ENCODE measurements at places on chromosomes 7 and 10.
A peak's percentile ranks its signal among the peaks of the same experiment; 100 is the strongest.

- DNase-seq, result no peak
Measured at GRCh38 chr7:15085366-15085765, 182.8 kb upstream of the DGKB start.

GRCh38 chr10:15370212-15370855 lies 755 bp downstream of the FAM171A1 start:
- DNase-seq, result peak; percentile 42

DNA sequence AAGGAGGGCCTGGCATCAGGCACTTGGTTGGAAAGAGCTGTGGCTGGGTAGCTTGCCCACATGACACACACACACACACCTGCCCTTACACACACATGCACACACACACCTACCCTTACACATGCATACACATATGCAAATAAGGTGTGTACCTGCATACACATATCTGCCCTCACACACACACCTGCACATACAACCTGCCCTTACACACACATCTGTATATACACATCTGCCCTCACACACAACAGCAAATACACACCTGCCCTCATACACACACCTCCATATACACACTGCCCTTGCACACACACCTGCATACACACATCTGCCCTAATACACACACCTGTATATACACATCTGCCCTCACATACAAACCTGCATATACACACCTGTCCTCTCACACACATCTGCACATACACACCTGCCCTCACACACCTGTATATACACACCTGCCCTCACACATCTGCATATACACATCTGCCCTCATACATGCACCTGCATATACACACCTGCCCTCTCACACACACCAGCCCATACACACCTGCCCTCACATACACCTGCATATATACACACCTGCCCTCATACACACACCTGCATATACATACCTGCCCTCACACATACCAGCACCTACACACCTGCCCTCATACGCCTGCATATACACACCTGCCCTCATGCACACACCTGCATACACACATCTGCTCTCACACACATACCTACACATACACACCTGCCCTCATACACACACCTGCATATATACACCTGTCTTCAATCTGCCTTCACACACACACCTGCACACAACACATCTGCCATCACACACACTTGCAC lies 82.9 kb downstream of the GRID1 start:
- no peak for DNase-seq

- no peak for DNase-seq
Measured at GRCh38 chr7:20404320-20404719, 73.6 kb downstream of the ITGB8 start.

- DNase-seq, result no peak
Measured at GRCh38 chr7:63039882-63040281, 958.8 kb upstream of the ZNF722 start.

- no peak for DNase-seq
Measured at GRCh38 chr10:75159519-75159918, 48.1 kb downstream of the SAMD8 start.

DNA sequence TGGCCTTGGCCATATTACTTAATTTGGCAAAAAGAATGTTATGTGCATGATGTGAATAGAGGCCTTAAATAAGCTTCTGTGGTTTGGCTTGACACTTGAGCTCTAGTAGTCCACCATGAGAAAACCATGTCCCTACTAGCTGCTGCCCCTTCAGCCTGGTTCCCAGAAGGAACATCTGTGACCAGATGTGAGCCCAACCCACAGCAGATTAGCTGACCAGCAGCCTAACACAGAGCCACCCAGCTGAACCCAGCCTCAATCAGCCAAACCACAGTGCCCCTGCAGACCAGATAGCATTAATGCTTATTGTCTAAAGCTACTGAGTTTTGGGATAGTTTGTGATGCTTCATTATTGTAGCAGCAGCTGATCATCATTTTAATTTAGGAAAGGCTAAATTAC lies 16.6 kb downstream of the JAZF1 start:
- no peak for DNase-seq

- no peak for DNase-seq
Measured at GRCh38 chr10:111151595-111152307, 74.9 kb downstream of the ADRA2A start.

DNA sequence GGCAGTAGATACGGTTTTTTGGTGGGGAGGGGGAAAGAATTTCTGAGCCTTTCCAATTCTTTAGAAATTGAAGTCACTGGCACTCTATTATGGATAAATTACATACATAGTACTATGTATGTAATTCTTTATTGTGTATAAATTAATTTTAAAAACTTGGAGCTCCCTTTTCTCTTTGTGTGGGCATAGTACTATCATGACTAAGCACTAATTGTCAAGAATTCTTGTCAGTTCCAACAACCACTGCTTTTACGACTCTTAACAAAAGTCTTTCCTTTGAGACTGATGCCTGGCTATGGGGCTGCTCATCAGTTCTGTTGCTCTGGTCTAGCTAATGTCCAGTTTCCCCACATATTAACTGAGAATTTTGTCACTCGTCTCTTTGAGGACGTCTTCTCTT lies 365.3 kb upstream of the RNF32 start:
- DNase-seq, result no peak

- no peak for DNase-seq
Measured at GRCh38 chr7:36911788-36912187, 187.5 kb upstream of the AOAH start.

GRCh38 chr7:21651697-21652096 lies 108.9 kb downstream of the DNAH11 start:
- DNase-seq, result no peak

DNA sequence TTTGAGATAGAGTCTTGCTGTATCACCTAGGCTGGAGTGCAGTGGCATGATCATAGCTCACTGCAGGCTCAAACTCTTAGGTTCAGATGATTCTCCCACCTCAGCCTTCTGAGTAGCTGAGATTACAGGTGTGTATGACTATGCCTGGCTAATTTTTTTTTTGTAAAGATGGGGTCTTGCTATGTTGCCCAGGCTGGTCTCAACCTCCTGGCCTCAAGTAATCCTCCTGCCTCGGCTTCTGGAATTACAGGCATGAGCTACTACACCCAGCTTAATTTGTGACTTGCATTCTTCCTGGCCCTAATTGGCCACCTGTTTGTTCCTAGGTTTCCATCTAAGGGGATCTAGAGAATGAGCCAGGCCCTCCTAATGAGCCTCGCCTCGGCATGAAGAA lies 9.3 kb downstream of the ARHGAP22 start:
- DNase-seq, result no peak
